ENCODE measurements at places on chromosomes 3 and 15.
A peak's percentile ranks its signal among the peaks of the same experiment; 100 is the strongest.

DNA sequence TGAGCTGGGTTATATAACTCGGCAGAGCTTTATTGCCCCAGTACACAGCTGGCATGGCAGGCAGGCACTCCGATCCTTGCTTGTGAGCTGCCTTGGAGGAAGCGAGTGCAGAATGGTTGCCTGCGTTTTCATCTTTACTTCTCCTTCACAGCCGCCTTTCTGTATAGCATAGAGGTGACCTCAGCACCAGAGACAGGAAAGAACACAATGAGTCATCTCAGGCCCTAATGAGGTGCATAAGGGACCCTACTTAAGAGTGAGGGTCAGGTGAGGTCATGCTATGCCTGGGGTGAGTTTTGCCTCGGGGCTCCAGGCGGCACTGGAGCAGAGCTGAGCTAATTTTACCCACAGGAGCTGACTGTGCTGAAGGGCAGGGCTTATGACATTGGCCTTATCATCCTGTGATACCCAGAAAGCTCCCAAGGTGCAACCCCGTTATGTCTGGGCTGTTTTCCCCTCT lies 43.5 kb downstream of the LPP start:
- no peak for DNase-seq

DNA sequence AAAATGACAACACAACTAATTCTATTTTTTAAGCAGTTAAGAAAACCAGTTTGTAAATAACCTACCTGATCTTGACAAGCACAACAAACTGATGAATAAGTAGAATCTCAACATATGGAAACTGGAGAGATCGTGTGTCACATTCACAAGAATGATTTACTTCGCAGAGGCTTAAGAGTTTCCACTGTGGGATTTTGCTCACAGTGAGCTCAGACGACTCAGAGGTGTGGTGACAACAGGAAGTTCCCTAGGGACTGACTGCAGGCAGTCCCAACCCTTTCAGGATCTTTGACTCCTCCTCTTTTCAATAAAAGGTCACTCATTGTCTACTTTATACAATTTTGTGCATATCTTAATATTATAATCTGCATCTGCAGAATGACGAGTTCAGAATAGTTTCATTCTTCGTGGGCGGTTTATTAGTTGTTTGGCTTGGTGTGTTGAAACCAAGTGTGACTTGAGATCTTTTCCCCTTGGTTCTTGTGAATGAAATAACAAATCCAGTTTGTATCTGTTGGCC lies at the start of gene LIPH:
Gene LIPH (minus strand): TSS at position 231 of the 520 bp plus-strand sequence. CDS start 117 bp downstream, at position 114.
- peak; percentile 15 for DNase-seq

- no peak for DNase-seq
These were observed 64.3 kb downstream of the FRMD5 start for GRCh38 chr15:44130778-44131177.

GRCh38 chr3:81929697-81930096 lies 168.3 kb upstream of the GBE1 start:
- DNase-seq: no peak

DNA sequence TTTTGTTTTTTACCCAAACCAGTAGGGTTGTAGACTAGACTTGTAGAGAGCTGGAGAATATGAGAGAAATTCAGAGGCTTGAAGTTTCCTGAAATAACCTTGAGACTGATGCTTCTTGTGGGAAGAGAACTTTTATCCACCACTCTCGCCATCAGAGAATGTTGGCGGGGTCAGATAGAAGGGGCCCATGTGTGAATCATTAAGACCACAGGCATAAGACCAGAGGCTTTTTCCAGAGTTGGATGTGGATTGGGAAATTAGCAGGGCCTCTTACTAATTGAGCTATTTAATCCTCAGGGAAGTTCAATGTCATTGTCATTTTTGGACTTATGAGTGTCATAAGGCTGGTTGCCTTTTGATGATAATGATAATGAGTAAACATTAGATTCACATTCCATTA lies 246.9 kb upstream of the THRB start:
- peak; percentile 32 for DNase-seq

DNA sequence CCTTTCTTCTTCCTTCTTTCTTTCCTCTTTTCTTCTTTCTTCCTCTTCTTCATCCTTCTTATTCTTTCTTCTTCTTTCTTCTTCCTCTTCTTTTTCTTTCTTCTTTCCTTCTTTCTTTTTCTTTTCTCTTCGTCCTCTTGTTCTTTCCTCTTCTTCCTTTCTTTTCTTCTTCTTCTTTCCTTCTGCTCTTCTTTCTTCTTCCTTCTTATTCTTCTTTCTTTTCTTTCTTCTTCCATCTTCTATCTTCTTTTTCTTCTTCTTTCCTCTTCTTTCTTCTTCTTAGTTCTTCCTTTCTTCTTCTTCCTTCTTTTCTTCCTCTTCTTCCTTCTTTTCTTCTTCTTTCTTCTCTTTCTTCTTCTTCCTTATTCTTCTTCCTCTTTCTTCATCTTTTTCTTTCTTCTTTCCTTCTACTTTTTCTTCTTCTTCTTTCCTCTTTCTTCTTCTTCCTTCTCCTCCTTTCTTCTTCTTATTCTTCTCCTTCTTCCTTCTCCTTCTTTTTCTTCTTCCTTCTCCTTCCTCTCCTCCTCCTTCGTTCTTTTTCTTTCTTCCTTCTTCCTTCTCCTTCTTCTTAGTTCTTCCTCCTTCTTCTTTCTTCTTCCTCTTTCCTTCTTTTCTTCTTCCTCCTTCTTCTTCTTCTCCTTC lies 37.8 kb downstream of the SPG21 start:
- no peak for DNase-seq

DNA sequence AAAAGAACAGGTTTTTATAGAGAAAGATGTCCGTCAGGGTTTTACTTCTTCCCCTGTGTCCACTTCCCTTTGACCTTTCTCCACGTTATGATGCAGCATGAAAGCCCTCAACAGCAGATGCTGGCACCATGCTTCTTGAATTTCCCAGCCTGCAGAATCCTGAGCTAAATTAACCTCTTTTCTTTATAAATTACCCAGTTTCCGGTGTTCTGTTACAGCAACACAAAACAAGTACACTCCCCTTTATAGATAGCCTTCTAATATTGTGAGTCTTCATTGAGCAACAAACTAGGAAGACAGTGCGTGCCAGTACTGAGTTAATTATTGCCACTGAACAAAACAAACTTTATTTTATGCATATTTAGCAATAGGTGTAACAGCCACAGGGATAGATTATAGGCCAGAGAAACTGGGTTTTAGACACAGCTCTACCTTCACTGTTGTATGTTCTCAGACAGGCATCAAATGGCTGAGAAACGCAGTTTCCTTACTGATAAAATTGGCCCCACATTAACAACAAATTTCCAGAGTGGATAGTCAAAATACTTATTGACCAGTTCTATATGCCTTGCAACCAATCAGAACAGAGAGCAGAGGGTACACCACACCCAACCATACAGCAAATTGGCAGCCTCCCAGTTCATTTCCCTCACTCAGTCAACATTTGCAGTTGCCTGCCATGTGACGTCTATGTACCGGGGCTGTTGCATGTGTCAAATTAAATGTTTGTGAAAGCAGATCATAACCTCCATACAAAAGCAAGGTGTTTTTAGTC lies 14.4 kb upstream of the TBL1XR1 start:
- no peak for DNase-seq

DNA sequence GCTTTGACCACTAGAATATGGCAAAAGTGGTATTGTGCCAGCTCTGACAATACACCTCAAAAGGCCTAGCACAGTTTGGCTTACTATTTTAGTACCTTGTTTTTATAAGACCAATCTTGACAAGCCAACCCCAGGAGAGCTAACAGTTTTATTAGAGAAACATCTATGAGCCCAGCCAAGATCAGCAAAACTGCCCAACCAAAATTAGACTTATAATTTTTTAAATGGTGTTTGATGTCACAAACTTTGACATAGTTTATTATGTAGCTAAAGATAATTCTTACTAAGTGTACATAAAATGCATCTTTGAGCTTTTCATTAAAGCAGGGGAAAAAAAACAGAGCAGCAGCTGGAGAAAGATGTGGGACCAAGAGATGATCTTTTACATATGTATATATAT lies 537.5 kb downstream of the ZPLD1 start:
- DNase-seq: peak; percentile 2

DNA sequence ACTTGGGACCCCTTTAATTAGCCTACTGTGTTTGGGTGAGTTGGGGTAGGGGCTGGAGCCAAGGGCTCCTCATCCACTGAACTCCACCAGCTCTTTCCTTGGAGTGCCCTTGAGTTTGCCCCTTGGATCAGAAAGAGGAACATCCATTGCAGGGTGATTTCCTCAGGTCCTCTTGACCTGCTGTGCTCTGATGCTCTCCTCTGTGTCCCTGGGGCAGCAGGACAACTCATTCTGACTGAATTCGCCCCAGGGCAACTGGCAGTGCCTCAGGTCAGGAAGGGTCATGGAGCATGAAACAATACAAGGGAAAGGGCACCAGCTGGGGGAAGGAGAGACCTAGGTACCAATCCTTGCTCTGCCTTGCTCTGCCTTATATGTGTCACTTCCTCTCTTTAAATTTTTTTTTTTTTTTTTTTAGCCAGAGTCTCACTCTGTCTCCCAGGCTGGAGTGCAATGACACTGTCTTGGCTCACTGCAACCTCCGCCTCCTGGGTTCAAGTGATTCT lies 47.8 kb downstream of the BSN start:
- DNase-seq: no peak

- no peak for DNase-seq
These were observed 38.4 kb upstream of the MEIS2 start for GRCh38 chr15:37138591-37139215.

GRCh38 chr15:90599644-90600043 lies 69.9 kb downstream of the CRTC3 start:
- no peak for DNase-seq

DNA sequence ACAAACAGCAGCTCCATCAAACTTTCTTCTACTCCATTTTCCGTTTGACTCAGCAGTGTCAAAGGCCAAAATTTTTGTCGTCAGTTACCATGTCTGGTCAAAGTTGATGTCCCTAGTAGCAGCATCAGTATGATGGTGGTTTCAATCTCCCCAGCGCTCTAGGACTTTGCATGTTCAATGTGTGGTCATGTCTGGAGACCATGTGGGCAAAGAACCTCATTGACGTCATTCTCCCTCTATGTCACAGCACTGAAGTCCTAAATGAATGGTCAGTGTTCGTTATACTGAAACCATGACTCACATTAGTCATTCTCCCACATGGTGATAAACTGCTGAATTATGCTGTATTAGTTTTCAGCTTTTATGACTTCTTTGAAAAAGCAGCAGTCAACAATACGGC lies 23.2 kb downstream of the SHC4 start:
- DNase-seq: peak; percentile 86

DNA sequence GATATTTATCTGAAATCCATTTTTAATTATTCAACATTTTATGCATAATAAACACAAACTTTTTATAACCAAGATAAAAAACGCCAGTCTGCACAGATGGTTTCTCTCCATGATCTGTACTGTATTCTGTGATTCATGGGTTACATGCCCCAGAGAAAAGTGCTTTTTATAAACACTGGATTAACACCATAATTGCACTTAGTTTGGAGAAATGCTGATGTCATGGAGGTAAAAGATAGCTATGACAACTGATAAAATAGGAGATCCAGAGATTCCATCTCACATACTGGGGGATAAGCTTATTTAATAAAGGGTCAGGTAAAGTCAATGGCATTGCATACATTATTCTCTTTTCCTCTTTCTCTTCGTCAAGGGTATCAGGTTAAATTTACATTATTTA lies 1460.4 kb upstream of the ALCAM start:
- no peak for DNase-seq

- DNase-seq: peak; percentile 73
These were observed 168.2 kb upstream of the RARB start for GRCh38 chr3:25259871-25260270.

GRCh38 chr15:85071504-85071903 lies 89.8 kb downstream of the PDE8A start:
- no peak for DNase-seq

GRCh38 chr15:98699591-98700424 lies 51.5 kb downstream of the IGF1R start:
- DNase-seq: no peak

DNA sequence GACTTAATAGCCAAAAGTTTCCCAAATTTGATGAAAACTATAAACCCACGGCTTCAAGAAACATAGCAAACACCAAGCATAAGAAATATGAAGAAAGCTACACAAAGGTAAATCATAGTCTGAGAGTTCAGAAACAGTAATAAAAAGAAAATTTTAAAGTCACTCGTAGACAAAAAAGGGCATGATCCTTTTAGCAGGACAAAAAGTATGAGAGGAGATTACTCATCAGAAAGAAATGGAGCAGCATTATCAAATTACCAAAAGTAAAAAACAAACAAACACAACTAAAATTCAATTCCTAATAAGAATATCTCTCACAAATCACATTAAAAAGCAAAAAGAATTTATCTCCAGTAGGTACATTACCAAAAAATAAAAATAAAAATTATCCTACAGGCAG lies 279.4 kb upstream of the UBE2E2 start:
- DNase-seq: no peak

GRCh38 chr3:71955240-71956068 lies 170.5 kb upstream of the PROK2 start:
- peak; percentile 94 for DNase-seq

DNA sequence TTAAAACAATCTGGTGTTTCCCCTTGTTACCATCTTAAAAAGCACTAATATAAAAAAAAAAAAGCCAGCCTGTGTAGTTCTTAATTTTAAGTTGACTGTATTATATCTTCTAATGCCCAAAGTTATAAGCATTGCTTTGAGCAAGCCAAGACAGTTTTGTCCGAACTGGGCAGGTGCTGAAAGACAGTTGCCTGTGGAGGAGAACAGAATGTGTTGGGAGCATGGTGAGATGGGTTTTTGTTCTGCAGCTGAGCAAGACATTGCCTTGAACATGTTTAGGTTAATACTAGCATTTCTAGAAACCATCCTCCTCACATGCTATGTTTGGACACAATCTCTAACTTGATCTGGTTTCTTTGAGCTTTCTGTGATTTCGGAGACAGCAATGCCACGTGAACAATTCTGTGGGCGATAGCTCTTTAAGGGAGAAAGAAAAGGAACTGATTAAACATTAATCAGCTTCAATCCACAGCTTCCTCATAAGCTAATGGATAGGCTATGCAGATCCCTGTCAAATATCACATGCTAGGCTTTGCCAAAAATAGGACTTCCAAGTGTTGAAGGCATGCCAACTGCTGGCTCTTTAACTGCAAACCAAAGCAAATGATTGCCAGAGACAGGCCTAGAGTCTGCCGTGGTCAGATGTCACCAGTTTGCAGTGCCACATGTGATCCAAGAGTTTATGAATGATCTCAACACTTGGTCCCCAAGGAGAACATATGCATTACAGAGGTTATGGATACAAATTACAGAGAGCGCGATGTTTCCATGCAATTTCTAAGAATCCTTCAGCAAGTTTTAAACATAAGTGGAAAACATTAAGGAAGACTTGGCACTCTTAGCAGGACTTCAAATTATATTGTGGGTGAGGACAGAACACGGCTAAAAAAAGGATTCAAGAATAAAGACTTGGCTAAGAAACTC lies 428.1 kb downstream of the ROBO2 start:
- peak; percentile 70 for DNase-seq

GRCh38 chr3:58864480-58864879 lies 185.3 kb downstream of the CFAP20DC start:
- no peak for DNase-seq

GRCh38 chr3:133901083-133901482 lies 5.4 kb upstream of the RAB6B start:
- DNase-seq: no peak

Data from fibroblast of skin of scalp (primary cell).